ENCODE measurements at places on chromosomes 3 and 15.

DNA sequence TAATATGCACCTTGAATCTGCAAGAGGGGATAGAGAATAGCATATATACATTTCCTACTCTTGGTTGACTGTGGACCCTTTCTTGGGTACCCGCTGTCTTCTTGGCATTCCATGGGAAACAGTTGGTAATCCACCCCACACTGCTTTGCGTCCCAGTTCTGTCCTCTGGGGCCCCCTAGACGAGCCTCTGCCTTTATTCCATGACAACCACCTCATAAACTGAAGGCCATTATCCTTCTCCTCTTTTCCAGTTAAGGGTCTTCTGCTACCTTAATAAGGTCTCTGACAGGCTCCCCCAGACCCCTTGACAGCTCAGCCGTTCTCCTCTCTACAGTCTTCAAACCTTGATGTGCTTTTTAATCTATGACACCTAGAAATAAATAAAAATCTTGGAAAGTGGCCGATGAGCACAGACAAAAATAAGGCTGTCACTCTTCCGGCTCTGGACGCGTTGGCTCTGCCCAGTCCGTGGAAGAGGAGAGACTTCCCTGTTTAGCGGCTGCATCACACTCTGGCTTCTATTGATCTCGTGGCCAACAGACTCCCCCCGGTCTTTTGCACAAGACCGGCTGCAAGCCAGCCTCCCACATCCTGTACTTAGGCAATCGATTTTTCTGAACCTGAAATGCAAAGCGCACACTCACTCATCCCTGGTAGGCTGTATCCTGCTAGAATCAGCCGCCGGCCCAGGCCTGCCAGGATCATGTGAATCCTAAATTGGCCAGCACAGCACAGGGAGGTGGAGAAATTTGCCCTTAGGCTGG is 251.0 kb upstream of the TLE3 start:
- DNase-seq: no peak

DNA sequence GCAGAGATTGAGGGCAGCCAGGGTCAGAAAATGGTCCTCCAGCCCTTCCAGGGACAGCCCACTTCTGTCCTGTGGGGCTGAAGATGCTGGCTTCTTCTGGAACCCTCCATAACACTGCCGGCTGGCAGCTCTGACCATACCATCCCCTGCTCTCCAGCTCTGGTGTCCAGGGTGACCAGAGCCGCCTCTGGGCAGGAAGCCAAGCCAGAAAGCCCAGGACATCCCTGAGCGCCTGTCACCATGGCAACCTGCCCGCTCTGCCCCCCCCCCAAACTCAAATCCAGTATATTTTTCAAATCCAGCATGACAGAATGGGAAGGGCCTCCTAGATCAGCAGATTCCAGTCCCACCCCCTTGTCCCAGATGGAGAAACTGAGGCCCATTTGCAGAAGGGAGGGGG is 420 bp upstream of the TMIE start:
- DNase-seq: no peak

DNA sequence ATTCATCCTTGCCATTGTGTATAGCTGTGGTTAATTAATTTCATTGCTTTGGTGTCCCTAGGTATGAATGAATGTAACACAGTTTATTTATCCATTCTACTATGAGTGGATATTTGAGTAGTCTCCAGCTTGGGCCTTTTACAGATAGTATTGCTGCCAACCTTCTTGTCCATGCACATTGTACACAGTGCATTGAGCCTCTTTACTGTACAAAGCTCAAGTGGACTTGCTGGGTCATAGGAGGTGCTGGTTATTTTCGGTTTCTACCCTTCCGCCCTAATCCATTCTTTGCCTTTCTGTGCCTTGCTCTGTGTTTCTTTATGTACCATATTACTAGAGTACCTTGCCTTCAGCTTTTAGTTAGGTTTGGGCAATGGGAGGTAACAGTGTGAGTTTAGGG is 60.7 kb downstream of the DUT start:
- no peak for DNase-seq

- DNase-seq: no peak
These were observed 25.7 kb downstream of the TGFBR2 start for GRCh38 chr3:30632065-30632464.

- no peak for DNase-seq
These were observed 206.9 kb downstream of the KLHL25 start for GRCh38 chr15:85587707-85588411.

DNA sequence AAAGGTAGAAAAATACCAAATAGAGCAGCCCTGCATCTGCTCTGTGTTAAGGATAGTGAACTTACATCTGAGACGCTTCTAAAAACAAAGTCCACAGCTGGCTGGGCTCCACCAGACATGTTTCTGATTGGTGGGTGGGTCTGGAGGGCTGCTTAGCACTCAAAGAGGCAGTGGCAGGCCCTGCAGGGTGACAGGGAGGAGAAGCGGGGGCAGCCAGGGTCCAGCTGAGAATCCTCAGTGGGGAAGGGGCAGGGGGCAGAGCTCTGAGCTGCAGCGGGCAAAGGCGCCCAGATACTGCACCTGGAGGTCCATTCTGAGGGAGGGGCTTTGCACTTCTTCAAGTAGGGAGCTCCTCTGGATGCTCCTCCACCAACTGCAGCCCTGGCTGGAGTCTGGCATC is 28.1 kb downstream of the PRR23E start:
- DNase-seq: no peak

GRCh38 chr3:158640646-158641045 is 3.7 kb upstream of the GFM1 start:
- no peak for DNase-seq

GRCh38 chr3:126360714-126361060 is 3.5 kb upstream of the KLF15 start:
- DNase-seq: no peak

DNA sequence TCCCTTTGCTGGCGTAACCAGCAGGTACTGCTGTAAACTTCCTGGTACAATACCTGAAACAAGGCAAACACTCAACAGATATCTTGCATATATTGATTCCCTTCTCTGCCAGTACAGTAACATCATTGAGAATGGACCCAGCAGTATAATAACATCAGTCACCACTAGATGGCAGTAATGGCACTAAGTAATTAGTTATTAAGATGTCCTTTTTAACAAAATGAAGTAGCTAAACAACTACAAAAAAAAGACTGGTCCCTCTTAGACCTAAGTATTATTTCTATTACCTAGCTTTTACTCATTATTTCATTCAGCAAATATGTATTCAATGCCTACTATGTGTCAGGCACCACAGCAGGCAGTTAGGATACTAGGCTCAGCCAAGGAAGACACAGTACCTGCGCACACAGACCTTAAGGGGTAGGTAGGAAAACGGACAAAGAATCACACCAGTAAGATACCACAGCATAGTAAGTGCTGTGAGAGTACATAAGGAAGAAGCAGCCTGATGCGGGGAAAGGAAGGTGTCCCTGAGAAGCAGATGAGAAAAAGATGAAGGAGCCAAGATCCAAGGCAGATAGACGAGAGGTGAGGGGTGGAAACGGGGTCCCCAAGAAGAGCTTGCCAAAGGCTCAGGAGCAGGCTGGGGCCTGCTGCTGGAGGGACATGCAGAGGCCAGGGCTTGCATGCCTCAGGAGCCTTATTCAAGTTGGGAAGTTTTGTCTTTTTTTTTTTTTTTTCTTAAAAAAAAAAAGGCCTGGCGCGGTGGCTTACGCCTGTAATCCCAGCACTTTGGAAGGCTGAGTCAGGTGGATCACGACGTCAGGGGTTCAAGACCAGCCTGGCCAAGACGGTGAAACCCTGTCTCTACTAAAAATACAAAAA is 102.7 kb upstream of the CHD2 start:
- peak; percentile 40 for DNase-seq

GRCh38 chr3:79140708-79141107 is 627.1 kb downstream of the ROBO1 start:
- DNase-seq: no peak

- no peak for DNase-seq
These were observed 213.4 kb upstream of the UBE2E2 start for GRCh38 chr3:22989716-22990115.

DNA sequence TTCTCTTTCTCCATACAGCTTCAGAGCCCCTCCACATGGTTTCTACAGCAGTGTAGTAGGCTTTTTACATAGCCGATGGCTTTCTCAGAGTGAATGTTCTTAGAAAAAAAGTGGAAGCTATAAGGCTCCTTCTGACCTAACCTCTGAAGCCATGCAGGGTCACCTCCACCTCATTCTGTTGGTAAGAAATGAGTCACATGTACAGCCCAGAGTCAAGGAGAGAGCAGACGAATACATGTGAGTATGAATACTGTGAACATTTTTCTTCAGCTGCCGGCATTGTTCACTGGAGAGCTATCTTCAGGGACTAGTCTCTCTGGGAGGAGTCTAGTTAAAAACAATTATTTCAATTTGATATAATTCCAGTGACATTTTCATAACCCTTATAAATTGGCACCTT is 68.2 kb upstream of the THRB start:
- DNase-seq: no peak

- DNase-seq: no peak
These were observed 206.5 kb downstream of the TJP1 start for GRCh38 chr15:29615791-29616190.

DNA sequence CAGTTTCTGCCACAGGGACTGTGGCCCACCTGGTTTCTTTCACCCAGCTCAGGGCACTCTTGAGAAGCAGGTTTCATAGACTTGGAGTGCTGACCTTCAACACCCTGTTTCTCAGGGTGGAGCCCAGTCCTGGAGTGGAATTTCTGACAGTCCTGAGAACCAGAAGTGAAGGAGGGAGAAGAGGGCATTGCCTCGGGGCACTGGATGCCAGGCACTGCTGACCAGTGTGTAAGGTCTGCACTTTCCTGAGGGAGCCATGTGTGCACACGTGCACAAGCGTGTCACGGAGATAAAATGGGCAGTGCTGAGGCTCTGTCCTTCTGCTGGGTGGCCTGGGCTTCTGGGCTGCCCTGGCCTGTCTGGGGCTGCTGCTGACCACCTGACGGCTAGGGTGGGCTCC is 118.5 kb downstream of the SEC22A start:
- DNase-seq: no peak

DNA sequence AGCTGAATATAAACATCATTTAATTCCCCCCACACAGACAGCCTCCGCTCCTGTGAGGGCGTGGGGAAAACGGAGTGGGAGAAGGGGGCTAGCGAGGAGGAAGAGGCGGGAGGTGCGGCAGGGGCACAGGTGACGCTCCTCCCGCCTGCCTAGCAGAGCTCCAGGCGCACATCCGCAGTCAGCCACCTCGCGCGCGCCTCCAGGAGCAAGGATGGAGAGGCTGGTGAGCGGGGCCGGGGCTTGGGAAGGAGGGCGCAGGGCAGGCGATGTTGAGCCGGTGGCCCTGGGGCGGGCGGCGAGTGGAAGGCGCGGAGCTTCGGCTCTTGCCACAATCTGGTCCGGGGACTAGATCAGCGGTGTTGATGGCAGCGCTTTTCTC is at the start of gene CD200:
Gene CD200, plus strand, starts transcription at position 155 of the 379 bp plus-strand sequence. Its CDS starts 57 bp downstream, at position 212.
- no peak for DNase-seq

DNA sequence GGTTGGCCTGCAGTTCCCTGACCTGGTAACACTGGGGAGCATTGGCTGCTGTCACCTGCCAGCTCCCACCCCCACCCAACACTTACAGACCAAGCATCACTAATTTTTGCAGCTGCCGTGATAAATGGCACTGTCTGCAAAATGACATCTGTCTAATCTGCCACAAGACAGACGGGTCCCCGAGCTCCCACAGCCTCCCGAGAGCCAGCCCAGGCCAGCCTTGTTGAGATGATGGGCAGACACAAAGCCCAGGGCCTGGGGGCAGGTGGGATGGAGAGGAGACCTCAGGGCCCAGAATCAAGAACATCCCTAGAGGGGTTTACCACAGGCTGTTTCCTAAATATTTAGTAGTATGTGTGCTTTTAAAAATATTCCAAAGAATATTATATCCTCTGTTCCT is 203.4 kb downstream of the TBC1D2B start:
- DNase-seq: no peak

- no peak for DNase-seq
These were observed 159.3 kb upstream of the C2CD4B start for GRCh38 chr15:62324382-62324781.

GRCh38 chr15:83747050-83747717 is 93.3 kb downstream of the ADAMTSL3 start:
- no peak for DNase-seq

- no peak for DNase-seq
These were observed 58.3 kb upstream of the ATG7 start for GRCh38 chr3:11213810-11214450.

DNA sequence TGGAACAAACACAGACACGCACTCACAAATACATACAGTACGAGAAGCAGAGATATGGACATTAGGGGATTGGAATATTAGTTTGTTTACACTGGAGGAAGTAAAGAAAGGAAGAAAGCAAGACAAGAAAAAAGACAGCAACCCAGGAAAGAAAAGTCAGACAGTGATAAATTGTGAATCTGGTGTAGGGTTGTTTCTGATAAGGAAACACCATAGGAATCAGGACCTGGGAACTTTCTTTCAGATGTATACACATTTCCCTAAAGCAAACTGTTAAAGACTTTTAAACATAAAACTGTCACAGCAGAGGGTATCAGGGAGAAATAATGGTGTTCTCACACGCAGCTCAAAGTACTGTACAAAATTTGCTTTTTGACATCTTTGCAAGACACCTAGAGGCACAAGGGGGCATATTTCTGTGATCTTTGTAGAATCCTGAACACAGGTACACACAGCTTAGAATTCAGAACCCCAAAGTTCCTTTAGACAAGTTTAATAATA is 153.7 kb downstream of the TUSC7 start:
- no peak for DNase-seq

DNA sequence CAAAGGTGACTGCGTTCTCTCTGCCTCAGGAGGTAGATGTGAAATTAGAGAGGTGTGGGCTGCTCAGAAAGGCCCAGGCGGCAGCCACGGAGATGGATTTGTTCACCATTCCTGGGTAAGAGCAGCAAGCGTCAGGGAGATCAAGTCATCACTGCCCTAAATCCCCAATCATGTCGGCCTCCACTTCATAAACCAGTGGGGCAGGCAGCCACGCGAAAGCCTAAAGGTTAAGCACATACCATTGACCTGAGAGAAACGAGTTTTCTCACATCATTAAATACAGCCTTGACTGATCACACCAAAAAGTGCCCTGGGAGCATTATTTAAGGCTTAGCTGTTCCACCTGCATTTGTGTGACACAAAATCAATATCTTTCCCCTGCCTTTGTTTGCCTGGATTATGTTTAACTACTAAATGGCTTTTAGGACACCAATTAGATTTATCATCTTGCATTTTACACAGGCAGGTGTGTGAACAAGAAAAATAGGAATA is 50.7 kb upstream of the FOXB1 start:
- DNase-seq: no peak

DNA sequence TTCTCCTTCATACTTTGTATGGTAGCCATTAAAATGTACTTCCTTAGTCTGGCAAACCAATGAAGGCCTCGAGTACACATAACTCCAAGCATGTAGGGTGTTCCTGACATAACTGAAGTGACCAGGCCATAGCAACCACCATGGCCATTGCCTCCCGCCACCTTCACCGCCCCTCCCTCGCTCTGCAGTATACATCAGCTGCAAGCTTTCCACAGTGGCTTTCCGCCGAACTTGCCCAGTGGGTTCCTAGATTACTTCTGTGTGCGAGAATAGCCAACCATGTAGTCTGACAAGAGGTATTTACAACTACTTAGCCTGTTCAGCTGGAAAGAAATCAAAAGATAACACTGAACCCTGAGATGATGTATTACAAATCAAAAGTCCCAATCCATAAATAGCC is 3.4 kb upstream of the CTNNB1 start:
- DNase-seq: no peak
